Spinal cord (tissue), 10 donors: ENCODE measurements at places on chromosomes 7 and 10.

DNA sequence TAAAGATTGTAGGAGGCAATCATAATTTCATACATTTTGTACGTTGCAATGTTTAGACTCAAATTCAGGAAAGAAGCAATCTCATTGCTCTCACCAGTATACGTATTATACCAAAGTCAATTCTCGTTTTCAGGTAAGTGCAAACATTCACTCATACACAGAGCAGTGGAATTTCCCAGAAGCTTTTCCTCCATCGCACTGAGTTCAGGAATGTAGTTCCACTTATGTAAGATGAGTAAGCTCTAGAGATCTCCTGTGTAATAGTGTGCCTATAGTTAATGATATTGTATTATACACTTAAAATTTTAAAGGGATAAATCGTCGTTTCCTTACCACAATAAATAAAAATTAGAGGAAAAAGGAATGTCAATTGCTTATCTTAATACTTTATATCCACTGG, 470.8 kb upstream of the KCND2 start:
- no peak for DNase-seq

DNA sequence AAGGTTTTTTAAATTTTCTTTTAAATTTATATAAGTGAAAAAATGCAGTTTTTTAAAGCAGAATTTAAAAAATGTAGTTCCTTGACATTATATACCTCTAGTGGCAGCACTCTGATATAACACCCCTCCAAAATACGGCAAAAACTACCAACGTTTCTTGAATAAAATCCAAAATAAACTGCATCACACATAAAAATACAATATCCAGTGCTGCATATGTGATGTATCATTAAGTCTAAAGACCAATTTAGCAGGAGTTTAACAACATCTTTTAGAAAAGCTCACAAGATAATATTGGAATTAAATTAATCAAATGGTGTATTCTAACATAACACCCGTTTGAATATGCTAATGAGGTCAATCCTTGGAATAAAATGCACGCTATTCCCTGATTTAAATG, 1.4 kb downstream of the TCERG1L start:
- no peak for DNase-seq

- no peak for DNase-seq
Observed at GRCh38 chr10:97095701-97096260, 90.0 kb downstream of the SLIT1 start.

DNA sequence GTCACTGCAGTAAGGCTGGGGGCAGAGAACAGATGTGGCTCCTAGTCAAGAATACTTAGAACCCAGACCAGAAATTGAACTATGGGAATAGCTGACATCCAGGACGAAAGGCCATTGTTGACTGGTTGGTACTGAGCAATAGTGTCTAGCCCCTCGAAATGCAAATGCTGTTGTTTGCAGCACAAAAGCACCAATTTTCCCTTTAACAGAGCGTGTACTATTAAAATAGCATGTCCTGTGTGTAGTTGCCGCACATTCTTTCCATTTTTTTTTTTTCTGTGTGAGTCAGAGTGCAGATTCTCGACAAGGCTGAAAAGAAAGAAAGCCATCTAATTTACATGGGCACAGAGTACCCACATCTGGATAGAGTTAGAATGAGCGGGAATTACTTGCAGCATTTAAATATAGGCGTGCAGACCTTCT, 302.4 kb downstream of the PTEN start:
- peak; percentile 12 for DNase-seq

DNA sequence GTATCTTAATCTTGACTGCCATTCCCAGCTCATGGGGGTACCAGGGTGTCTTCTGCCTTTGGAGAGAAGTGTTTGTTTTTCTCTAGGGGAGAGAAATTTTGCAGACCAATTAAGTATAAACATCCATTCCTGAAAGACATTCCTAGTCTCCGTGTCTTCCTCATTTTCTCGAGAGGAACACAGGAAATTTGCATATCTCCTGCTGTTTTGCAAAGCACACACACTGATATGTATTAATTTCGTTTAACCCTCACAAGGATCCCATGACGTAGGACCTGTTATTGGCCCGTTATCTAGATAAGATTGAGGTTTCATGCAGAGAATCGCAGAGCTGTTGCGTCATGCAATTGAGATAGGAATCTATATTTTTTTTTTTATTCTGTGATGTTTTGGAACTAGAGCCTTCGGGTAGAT, 944 bp downstream of the RHBDD2 start:
- no peak for DNase-seq

DNA sequence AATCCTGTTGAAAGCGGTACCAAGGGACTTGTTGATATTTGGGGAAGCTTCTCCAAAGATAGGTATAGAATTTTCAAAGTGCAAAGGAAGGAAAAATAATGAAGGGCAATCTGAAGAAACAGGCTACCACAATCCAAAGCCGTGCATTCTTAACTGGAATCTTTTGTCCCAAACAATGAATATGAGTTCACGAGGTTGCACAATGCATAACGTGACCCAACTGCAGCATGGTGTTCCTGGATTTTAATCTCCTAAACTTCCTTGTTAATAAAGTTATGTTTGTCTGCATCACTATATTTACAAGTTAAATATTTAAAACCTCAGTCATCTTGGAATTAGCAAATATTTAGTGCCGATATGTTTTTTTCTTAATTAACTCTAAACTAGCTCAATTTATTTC, 203.7 kb downstream of the WDR11 start:
- DNase-seq: no peak

- no peak for DNase-seq
Observed at GRCh38 chr10:49277973-49278372, 21.0 kb upstream of the C10orf71 start.

- no peak for DNase-seq
Observed at GRCh38 chr7:87886875-87887274, 10.6 kb downstream of the DBF4 start.

- no peak for DNase-seq
Observed at GRCh38 chr10:100374200-100374655, 27.2 kb downstream of the SCD start.

GRCh38 chr7:19378345-19378714, 233.1 kb upstream of the FERD3L start:
- DNase-seq: no peak
